ENCODE measurements at places on chromosomes 12 and 14.

DNA sequence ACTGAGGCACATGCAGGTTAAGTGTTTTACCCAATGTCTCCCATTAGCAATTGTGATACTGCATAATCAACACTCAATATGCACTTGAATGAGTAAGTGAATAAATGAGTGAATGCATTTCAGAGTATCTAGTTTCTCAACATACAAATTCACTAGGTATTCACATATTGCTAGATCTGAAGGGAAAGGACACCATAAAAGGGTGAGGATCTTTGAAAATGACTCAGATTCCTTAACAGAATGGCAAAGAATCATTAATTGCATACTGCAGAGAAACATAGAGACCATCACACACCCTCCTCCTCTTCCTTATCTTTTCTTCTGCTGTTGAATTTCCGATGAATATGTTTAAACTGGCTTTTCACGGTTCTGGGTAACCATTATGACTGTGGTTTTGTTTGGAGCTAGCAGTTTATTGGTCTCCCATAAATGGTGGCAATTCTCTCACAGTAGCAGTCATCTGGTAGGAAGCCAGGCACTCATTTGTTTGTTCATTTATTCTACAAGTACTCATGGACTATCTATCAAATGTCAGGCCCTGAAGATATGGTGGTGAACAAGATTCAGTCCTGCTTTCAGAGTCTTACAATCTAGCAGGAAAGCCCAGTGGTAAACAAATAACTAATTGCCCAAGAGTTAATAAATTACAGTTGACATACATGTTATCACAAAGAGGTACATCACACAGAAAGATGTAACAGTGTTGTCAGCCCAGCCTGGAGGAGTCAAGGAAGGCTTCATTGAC, 70.2 kb downstream of the LLPH start:
- no peak overlapping the region for H3K27ac ChIP-seq
- no peak for DNase-seq

DNA sequence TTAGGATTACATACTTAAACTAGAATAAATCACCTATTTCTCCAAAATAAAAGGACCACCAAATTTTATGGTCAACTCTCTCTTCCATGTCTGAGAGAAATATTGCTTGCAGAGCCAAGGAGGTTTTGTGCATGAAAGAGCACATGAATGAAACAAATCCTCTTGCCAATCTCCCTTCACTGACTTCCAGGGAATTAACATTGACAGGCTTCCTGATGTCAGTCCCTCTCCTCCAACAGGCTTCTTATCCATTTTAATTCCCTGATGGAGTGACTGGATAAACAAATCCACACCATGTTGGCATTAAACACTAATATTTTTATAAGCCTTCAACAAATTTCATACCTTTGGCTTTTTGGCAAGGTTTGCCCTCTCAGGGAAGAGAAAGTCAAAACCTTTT, 45.3 kb upstream of the CNTN1 start:
- DNase-seq, result no peak
- H3K27me3 ChIP-seq, result no peaks in the 10 kb centered on the region
- no peaks in the 10 kb centered on the region for H3K4me1 ChIP-seq
- H3K4me3 ChIP-seq, result no peak overlapping the region
- no peaks in the 10 kb centered on the region for H3K36me3 ChIP-seq

DNA sequence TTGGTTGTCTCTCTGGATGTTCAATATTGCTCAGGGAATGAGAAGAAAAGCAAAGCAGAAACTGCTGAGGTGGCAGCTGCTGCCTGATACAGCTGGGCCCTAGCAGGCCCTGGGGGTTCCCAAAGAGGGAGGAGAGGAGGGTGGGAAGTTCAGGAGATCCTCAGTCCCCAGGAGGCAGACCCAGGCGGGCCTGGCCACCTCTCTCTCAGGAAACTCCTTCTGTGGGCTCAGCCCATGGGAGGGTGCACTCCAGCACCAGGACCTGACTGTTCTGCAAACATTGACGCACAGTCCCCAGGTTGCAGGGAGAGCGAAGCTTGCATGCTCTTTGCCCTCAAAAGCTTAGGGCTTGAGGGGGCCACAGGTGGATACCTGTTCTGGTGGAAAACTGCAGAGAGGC, 29.6 kb downstream of the IRF2BPL start:
- H3K27me3 ChIP-seq, result no peaks in the 10 kb centered on the region
- DNase-seq, result no peak
- no peaks in the 10 kb centered on the region for H3K36me3 ChIP-seq
- H3K4me3 ChIP-seq, result no peak overlapping the region
- H3K27ac ChIP-seq, result no peak overlapping the region
- H3K4me1 ChIP-seq, result peaks cover 2% of the 10 kb centered on the region

GRCh38 chr14:95072310-95072905, 84.9 kb downstream of the DICER1 start:
- H3K4me1 ChIP-seq, result no peaks in the 10 kb centered on the region
- no peaks in the 10 kb centered on the region for H3K36me3 ChIP-seq
- DNase-seq, result no peak
- H3K27me3 ChIP-seq, result no peaks in the 10 kb centered on the region
- no peak overlapping the region for H3K27ac ChIP-seq

DNA sequence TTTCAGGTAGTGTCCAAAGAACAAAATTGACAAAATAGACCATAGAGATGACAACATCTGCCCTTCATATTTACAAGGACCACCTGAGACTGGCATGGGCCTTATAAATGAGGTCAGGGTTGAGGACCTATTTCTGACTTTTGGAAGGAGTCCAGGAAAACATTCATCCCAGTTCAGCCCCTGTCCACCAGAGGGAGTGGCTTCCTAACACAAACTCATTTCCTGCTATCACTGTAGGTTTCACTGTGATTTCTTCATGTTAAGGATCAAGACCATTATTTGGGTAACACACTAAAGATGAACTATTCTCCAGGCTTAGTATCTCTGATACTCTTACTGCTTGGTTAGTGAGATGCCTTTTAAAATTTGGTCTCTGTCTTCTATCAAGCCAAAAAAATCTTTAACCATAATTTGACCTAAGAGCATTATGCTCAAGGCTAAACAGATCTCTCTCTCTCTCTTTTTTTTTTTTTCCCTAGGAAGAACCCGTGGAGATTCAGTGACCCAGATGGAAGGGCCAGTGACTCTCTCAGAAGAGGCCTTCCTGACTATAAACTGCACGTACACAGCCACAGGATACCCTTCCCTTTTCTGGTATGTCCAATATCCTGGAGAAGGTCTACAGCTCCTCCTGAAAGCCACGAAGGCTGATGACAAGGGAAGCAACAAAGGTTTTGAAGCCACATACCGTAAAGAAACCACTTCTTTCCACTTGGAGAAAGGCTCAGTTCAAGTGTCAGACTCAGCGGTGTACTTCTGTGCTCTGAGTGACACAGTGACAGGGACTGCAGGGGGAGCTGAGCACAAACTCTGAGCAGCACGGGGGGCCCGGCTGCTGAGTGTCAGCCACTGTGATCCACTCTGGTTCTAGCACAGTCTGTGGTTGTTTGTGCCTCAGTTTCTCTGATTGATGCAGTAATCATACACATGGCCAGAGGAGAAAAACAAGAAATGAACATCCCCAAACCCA, 267.6 kb upstream of the OR4E1 start:
- no peak overlapping the region for H3K4me3 ChIP-seq
- no peaks in the 10 kb centered on the region for H3K27me3 ChIP-seq
- H3K36me3 ChIP-seq, result no peaks in the 10 kb centered on the region
- no peaks in the 10 kb centered on the region for H3K4me1 ChIP-seq
- no peak for DNase-seq
- H3K27ac ChIP-seq, result no peak overlapping the region

All from kidney (tissue), 22 donors.